Mesothelial cell of epicardium (in vitro differentiated cells): ENCODE measurements at places on chromosomes 6 and 20. TPM values are rescaled to one million over a fixed set of nuclear protein-coding genes. Genes with fewer than 3 reads are reported as not detected.
A peak's percentile ranks its signal among the peaks of the same experiment; 100 is the strongest.

Gene PI3
- not detected in 3 replicates for total RNA-seq

Gene SPDEF
- total RNA-seq, result 0.34 to 0.50 TPM (median 0.40 TPM) in 3 replicates

Gene HSPA12B
- total RNA-seq, result 11.5 to 13.0 TPM (median 12.0 TPM) in 3 replicates

Gene WFDC5
- total RNA-seq, result not detected in 3 replicates

Gene SULF2
- 65.2 to 77.0 TPM (median 65.2 TPM) in 3 replicates for total RNA-seq

Gene SEL1L2
- not detected in 3 replicates for total RNA-seq

Gene TSPO2
- total RNA-seq, result not detected in 3 replicates

Gene KIAA0408
- total RNA-seq, result 0.25 to 0.58 TPM (median 0.27 TPM) in 3 replicates

Gene MAP7
- 15.1 to 15.5 TPM (median 15.5 TPM) in 3 replicates for total RNA-seq

Gene GABBR1
- total RNA-seq, result 130 to 138 TPM (median 134 TPM) in 3 replicates

Gene POU5F1
- 0.24 to 0.47 TPM in 2 of 3 replicates, not detected in the other for total RNA-seq

DNA sequence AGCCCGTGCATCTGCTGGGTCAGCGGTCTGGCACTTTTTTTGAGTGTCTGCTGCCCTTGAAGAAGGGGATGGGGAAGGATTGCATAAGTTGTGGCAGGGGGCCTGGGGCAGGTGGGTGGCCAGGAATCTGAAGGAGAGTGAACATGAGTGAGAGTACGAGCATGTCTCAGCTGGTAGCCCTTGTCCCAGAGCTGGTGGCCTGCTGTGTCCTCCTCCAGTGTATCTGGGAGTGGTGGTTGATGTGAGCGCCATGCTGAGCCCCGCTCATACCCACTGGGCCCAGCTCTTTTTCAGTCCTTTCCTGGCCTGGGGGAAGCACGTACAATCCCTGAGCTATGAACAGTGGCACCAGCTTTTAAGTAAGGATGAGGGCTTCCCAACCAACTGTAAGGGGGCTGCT lies 136.2 kb upstream of the AGPAT4 start:
- H3K4me3 ChIP-seq, result no peak overlapping the region
- DNase-seq, result no peak
- H3K36me3 ChIP-seq, result no peaks in the 10 kb centered on the region
- peaks cover 2% of the 10 kb centered on the region for H3K27me3 ChIP-seq
- H3K4me1 ChIP-seq, result peaks cover 21% of the 10 kb centered on the region

DNA sequence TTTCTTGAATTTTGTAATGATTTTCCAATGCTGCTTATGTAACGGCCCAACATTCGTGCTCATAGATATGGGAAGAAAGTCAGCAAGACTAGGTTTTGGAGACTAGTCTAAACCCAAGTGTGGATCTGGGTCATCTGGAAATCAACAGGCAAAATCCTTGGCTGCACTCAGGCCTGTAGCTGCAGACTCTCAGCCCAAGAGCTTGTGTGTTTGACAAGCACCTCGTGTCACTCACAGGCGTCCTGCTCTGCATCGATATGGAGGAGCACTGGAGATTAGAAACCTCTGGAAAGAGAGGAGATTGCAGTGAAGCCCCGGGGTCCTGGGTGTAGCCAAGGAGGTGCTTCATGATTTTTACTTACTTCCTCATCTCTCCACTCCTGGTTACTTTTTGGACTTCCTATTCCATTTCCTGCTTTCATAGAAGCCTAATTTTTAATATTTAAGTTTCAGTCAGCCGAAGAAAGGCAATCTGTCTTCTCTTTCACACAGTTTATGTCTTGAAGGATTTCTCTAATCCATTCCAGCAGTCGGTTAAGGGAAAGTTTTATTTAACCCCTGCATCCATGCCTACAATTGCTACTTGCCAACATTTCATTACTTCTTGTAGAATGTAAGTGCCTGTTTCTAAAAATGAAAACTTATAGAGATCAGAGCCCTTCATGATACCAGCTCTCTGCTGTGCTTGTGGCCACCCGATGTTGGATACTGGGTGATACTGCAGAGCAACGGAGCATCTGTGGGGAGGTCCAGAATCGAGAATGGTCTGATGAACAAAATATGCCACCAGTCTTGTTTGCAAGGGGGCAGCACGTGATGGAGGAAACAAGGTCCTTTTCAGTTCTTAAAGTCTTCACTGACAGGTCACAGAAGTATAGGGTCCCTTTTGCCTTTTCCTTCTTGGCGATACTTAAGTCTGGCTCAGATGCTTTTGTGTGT lies 296.3 kb downstream of the QKI start:
- DNase-seq, result no peak
- peaks cover 6% of the 10 kb centered on the region for H3K4me1 ChIP-seq
- no peaks in the 10 kb centered on the region for H3K36me3 ChIP-seq
- H3K27ac ChIP-seq, result no peak overlapping the region
- no peak overlapping the region for H3K4me3 ChIP-seq
- H3K27me3 ChIP-seq, result no peaks in the 10 kb centered on the region

- H3K36me3 ChIP-seq, result no peaks in the 10 kb centered on the region
- no peak for DNase-seq
- peaks cover 39% of the 10 kb centered on the region for H3K4me1 ChIP-seq
- no peak overlapping the region for H3K4me3 ChIP-seq
- H3K27ac ChIP-seq, result no peak overlapping the region
Observed at GRCh38 chr6:167237438-167238145, 53.5 kb upstream of the UNC93A start.

- DNase-seq, result no peak
- peaks cover 35% of the 10 kb centered on the region for H3K27me3 ChIP-seq
- no peaks in the 10 kb centered on the region for H3K36me3 ChIP-seq
- no peak overlapping the region for H3K27ac ChIP-seq
Observed at GRCh38 chr6:225121-225721, 67.1 kb upstream of the DUSP22 start.

DNA sequence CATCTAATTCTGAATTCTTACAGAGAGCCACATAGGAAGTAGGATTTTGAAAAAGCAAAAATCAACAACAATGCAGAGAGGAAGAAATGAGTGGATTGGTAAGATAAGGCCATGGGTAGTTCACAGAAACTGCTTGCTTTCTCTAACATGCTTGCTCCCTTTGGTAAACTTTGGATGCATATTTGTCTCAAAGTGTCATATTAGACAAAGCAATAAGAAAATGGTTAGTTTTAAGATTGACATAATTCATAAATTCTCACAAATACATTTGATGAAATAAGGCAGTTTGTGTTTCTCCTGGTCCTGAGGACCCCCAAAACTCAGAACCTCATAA lies 31.7 kb downstream of the UTRN start:
- no peak for DNase-seq
- peak overlapping the region; percentile 52 for H3K27ac ChIP-seq
- H3K36me3 ChIP-seq, result no peaks in the 10 kb centered on the region
- H3K4me3 ChIP-seq, result no peak overlapping the region
- H3K4me1 ChIP-seq, result peaks cover 41% of the 10 kb centered on the region
- H3K27me3 ChIP-seq, result no peaks in the 10 kb centered on the region

GRCh38 chr6:53735896-53736295 lies 58.9 kb upstream of the LRRC1 start:
- peaks cover 36% of the 10 kb centered on the region for H3K4me1 ChIP-seq
- no peak overlapping the region for H3K27ac ChIP-seq
- peaks cover 6% of the 10 kb centered on the region for H3K36me3 ChIP-seq
- DNase-seq, result no peak
- no peaks in the 10 kb centered on the region for H3K27me3 ChIP-seq

GRCh38 chr6:157907651-157908050 lies 74.0 kb upstream of the SYNJ2 start:
- no peak overlapping the region for H3K4me3 ChIP-seq
- no peak overlapping the region for H3K27ac ChIP-seq
- H3K4me1 ChIP-seq, result peaks cover 12% of the 10 kb centered on the region
- H3K36me3 ChIP-seq, result peaks cover 40% of the 10 kb centered on the region

DNA sequence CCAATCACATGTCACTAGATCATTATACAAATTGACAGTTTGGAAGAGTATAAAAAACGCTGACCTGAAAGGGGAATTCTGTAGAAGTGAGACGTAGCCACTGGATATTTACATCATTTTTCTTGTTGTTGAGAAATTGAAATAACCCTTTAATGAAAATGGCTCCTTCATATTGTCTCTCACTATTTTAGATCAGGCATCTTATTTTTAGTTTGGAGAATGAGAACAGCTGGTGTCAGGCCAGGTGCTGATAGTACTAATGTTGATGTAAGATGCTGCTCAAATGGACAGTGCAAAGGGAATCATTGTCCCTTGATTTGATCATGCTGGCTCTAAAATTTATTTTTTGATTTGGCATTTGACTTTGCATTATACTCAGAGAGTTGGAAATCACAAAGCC lies 17.4 kb downstream of the NKAIN2 start:
- H3K4me3 ChIP-seq, result no peak overlapping the region
- H3K27me3 ChIP-seq, result peaks cover 83% of the 10 kb centered on the region
- no peaks in the 10 kb centered on the region for H3K4me1 ChIP-seq
- H3K27ac ChIP-seq, result no peak overlapping the region

DNA sequence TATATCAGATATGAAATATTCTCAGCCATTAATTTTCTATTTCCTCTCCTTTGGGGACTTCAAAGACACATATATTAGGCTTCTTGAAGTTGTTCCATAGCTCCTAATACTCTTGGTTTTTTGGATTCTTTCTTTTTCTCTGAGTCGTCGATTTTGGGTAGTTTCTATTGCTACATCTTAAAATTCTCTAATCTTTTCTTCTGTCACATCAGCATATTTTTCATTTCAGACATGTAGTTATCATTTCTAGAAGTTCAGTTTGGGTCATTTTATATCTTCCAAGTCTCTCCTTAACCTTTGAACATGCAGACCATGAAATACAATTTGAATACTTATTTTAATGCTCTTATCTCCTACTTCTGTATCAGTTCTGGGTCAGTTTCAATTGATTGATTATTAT lies 38.9 kb upstream of the SCRT2 start:
- H3K27ac ChIP-seq, result no peak overlapping the region
- H3K27me3 ChIP-seq, result peaks cover 34% of the 10 kb centered on the region
- H3K36me3 ChIP-seq, result no peaks in the 10 kb centered on the region
- no peak overlapping the region for H3K4me3 ChIP-seq
- no peak for DNase-seq

- H3K36me3 ChIP-seq, result peaks cover 2% of the 10 kb centered on the region
- peak overlapping the region; percentile 60 for H3K27ac ChIP-seq
- DNase-seq, result no peak
- H3K4me3 ChIP-seq, result no peak overlapping the region
- no peaks in the 10 kb centered on the region for H3K27me3 ChIP-seq
Observed at GRCh38 chr6:149075616-149076354, 241.7 kb upstream of the TAB2 start.

- no peaks in the 10 kb centered on the region for H3K27me3 ChIP-seq
- no peak for DNase-seq
- peaks cover 3% of the 10 kb centered on the region for H3K36me3 ChIP-seq
- no peak overlapping the region for H3K27ac ChIP-seq
Observed at GRCh38 chr6:56875523-56875922, 79.4 kb upstream of the BEND6 start.

- H3K36me3 ChIP-seq, result no peaks in the 10 kb centered on the region
- peaks cover 6% of the 10 kb centered on the region for H3K4me1 ChIP-seq
- peaks cover 16% of the 10 kb centered on the region for H3K27me3 ChIP-seq
- no peak overlapping the region for H3K27ac ChIP-seq
- DNase-seq, result no peak
- no peak overlapping the region for H3K4me3 ChIP-seq
Observed at GRCh38 chr6:146593986-146594385, 4.8 kb upstream of the ADGB start.

GRCh38 chr6:31865205-31866118 lies 2.8 kb upstream of the NEU1 start:
- no peaks in the 10 kb centered on the region for H3K36me3 ChIP-seq
- no peak overlapping the region for H3K27ac ChIP-seq
- no peak for DNase-seq

GRCh38 chr6:150844371-150844770 lies 21.1 kb upstream of the MTHFD1L start:
- no peaks in the 10 kb centered on the region for H3K27me3 ChIP-seq
- peaks cover 49% of the 10 kb centered on the region for H3K36me3 ChIP-seq
- H3K4me3 ChIP-seq, result no peak overlapping the region
- no peak for DNase-seq

DNA sequence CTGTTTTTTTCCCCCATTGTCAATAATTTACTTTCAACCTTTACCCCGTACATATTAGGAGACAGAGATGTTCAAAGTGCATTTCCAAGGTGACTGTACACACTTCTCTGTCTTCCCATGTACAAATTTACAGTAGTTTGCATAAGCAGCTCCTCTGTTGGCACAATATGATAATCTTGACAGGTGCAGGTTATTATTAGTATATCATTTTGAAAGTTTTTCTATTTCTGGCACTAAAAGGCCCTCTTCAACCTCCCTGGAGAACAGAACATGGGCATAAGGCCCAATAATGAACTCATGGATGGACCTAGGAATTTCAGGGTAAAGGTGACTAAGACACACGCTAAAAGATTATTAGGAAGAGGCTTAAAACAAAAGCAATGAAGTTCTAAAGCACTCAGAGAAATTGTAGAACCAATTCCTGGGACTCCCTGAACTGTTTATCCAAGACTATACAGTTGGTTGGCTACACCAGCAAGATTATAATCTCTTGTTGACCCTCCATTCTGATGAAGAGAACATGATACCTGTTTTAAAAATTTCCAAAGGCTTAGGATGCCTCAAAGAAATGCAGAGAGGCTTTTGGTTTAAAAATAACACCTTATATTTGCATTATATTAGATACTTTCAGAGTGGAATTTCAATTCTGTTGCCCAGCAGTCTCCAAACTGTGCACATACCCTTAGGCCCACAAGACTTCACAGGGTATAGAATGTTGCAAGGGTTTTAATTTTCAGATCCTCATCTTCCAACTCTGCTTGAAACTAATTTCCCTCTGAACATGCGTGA lies 1.1 kb downstream of the AIG1 start:
- H3K4me3 ChIP-seq, result peak overlapping the region; percentile 86
- no peaks in the 10 kb centered on the region for H3K27me3 ChIP-seq
- DNase-seq, result no peak

GRCh38 chr6:144195671-144196270 lies 45.5 kb downstream of the STX11 start:
- DNase-seq, result no peak
- H3K27ac ChIP-seq, result peak overlapping the region; percentile 73
- no peaks in the 10 kb centered on the region for H3K36me3 ChIP-seq
- peaks cover 9% of the 10 kb centered on the region for H3K4me1 ChIP-seq
- H3K27me3 ChIP-seq, result no peaks in the 10 kb centered on the region

DNA sequence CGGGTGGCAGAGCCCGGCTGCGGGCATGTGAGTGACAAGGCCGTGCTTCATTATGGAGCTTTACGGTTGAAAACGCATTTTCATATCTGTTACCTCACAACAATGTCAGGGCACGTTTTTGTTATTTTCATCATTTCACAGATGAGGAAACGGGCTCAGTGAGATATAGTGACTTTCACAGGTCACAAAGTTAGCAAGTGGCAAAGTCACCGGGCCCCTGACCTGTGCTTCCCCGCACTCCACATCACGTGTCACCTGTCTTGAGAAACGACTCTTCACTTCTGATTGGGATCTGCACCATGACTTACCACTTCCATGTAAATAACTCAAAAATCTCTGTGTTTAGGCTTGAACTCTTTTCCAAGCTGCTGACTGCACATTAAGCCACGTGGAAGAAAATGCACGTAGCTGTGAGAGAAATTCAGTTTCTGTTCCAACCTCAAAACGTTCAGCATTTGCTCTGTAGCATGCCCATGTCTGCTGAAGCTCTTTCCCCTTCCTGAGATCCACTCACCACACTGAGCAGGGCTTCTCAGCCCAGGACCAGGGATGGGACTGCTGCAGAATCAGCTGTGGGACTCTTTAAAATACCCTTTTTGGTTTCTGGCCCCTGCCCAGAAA lies 107.2 kb downstream of the ARMC2 start:
- no peak overlapping the region for H3K27ac ChIP-seq
- no peaks in the 10 kb centered on the region for H3K27me3 ChIP-seq
- DNase-seq, result no peak
- no peak overlapping the region for H3K4me3 ChIP-seq

GRCh38 chr6:89239338-89239737 lies 22.2 kb upstream of the GABRR1 start:
- H3K36me3 ChIP-seq, result no peaks in the 10 kb centered on the region
- no peak overlapping the region for H3K4me3 ChIP-seq
- DNase-seq, result no peak

GRCh38 chr6:50180646-50181045 lies 130.9 kb upstream of the DEFB112 start:
- H3K27me3 ChIP-seq, result peaks cover 45% of the 10 kb centered on the region
- H3K4me1 ChIP-seq, result no peaks in the 10 kb centered on the region
- no peaks in the 10 kb centered on the region for H3K36me3 ChIP-seq
- no peak overlapping the region for H3K27ac ChIP-seq
- no peak for DNase-seq
